ENCODE measurements at places on chromosomes 6 and 20.
A peak's percentile ranks its signal among the peaks of the same experiment; 100 is the strongest.

DNA sequence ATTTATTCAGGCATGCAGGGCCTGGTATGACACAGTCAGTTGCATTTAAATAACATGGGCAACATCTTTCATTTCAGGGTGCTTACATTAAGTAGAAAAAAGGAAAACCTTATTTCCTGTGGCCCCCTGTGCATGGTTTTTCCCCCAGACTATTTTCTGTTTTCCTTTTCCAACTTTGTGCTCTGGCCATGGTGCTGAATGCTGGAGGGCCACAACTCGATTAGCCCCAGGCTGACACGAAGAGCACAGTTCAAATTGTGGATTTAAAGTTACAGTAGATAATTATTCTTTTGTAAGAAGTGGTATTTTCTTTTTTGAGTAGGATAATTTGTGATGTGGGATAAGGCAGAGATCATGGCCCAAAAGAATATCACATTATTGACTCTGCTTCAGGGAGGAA is 332.0 kb downstream of the HAO1 start:
- no peak for DNase-seq

DNA sequence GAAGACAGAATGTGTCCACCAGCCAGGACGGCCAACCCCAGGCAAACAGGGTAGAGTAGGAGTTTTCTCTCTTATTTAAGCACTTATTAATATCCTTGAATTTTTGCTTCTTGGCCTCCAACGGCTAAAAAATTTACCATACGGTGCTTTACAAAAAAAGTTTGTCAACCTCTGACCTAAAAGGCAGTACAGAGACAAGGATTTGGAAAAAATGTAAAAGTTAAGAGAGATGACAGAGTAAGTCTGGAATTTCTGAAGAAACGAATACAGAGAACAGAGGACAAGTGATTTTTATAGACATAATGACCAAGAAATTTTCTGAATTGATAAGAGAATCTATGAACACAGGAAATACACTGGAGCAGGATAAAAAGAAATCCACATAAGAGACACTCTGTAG is 10.2 kb downstream of the OSER1 start:
- no peak for DNase-seq

DNA sequence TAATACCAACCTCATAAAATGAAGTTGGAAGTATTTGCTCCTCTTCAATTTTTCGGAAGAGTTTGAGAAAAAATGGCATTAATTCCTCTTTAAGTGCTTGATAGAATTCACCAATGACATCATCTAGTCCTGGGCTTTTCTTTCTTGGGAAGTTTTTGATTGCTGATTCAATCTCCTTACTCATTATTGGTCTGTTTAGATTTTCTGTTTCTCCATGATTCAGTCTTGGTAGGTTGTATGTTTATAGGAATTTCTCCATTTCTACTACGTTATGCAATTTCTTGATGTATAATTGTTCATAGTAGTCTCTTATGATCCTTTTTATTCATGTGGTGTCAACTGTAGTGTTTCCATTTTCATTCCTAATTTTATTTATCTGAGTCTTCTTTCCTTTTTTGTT is 176.9 kb upstream of the PRND start:
- DNase-seq: no peak

DNA sequence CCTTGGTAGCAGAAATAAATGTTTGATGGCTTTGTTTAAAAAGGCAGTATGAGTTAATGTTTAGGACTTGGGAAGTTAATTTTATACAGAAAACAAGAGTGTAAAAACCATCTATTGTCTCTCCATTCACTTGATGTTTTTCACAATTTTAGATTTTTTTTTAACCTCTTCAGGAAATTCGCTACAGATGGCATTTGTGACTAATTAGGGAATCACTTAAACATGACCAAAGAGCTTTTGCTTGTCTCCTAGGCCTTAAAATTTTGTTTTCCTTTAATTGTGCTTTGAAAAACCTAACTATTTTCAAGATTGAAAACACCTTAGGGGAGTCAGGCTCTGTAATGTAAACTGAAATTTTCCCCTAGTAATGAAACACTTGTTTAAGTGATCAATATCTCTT is 17.3 kb downstream of the TULP4 start:
- no peak for DNase-seq

GRCh38 chr6:24385536-24386269 is 17.0 kb upstream of the MRS2 start:
- no peak for DNase-seq

DNA sequence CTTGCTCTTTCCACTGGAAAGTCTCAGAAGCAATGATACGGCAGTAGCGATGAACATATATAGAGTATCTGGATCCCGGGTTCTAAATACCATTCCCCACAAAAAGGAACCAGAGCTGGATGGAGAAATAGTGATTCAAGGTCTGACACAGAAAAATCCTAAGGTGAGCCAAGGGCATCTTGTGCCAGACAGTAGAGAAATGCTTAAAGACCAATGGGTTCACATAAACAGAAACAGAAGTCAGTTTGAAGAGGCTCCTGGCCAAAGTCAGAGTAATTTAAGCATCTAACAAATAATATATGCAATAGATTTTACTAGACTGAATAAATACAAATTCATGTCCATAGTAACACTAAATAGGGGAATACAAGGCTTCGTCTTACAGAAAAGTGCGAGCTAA is 54.7 kb downstream of the RGS17 start:
- DNase-seq: no peak

DNA sequence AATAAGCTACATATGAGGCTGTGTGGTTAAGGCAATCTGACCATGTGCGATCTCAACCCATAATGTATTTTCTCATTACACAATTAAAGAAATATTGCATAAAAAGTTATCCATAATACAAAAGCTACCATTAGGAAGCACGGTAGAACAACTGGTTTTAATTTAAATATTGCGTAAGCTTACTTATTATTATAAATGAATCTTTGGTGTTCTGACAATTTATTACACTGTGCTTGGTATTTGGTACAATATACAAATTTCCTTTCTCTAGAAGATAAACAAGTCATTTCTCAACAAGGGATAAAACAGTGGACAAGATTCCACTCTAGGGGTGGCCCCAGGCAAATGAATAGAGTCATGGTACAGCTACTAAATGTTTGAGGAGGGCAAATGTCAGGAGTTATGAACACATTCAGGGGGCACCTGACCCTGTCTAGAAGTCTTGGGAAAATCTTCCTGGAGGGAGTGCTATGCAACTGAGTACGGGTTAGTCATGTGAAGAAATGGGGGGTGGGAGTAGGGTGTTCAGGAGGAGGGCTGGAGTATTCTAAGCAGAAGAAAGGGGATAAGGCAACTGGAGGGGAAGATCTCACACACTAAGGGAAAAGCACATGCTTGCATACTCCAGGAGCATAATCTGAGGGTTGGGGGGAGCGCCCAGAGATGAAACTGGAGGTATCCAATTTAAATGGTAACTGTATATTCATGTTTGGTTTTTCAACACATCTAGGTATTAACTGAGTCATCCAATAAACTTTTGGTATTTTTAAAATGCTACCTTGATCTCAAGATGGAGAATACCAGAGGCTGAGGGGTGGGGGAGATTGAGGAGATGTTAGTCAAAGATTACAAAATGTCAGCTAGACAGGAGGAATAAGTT is 296.9 kb upstream of the SGK1 start:
- no peak for DNase-seq

DNA sequence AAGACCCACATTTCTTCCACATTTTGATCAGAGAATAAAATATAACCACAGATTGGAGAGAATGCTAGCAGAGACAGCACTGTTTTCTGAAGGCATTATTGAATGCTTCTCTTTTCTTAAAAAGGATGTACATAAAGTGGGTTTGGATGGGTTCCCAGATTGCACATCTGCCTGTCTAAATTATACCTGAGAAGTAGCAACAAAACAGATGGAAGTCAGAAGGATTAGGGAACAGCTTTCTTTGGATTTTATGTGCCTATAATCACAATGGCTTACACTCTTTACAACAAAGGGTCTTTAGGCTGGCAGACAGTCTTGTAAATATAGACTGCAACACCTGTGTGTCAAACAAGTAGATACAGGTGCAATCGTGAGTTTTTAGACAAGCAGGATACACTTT is 622.2 kb upstream of the MANEA start:
- no peak for DNase-seq

GRCh38 chr6:94902974-94903628 is 674.2 kb upstream of the MANEA start:
- no peak for DNase-seq

GRCh38 chr20:63060057-63060991 is 53.6 kb upstream of the BHLHE23 start:
- DNase-seq: no peak

DNA sequence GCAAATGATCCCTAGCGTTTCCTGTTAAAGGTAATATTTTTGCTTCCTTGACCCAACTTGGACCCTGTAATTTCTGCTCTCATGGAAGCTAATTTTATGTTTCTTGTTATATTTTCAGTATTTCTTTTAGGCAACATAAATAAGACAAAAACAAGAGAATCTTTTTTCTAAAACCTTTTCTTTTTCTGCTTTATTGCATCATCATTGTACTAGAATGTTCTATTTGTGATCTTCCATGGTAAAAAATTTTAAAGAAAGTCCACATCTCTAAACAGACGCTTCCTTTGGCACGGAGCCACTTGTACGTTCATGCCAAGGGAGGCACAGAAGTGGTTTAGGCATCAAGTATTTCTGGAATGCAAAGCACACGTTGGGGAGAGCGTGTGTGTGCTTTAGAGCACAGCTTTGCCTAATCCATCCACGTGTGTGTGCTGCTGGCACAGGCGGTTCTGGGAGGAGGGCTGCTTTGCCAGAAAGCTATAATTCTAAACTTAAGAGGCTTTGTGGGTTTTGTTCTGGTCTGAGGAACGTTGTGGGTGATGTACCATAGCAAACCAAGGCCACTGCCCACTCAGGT is 98.3 kb downstream of the SASH1 start:
- DNase-seq: no peak

GRCh38 chr6:112372226-112372806 is 25.2 kb downstream of the RFPL4B start:
- DNase-seq: peak; percentile 8

DNA sequence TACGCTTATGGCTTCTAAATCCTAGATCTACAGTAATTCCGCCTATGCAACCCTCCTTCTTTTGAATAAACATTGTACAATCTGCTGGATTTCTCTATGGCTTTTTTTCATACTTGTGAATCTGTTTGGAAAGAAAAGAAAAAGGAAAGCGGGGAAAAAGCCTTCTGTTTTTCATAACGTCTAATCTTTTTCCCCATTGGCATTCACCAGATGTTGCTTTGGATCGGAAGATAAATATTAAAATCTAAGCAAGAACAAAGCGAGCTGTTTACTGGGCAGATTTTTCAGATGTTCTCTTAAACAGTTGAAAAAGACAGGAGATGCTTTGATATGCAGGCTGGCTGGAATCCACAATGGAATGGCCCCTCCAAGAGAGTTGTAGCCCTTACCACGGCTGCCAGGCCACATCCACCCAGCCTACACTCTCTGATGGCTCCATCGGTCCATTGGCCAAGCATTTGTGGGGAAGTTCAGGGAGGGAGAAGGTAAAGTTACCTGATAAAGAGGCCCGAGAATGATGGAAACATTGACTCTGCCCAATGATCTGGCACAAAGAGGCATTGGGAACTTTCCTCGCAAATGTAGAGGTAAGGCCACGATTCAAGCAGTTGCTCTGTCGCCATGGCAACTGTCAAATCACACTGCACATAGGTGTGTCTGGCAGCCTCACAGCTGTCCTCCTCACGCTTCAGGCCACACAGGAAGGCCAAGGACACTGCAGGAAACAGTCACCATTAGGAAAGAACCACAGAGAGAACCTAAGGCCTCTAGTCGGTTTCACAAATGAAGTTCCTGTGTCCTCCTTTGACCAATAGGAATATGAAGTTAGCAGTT is 70.3 kb downstream of the PKHD1 start:
- no peak for DNase-seq

- peak; percentile 27 for DNase-seq
These were observed 11.5 kb upstream of the TMC2 start for GRCh38 chr20:2524709-2525506.

DNA sequence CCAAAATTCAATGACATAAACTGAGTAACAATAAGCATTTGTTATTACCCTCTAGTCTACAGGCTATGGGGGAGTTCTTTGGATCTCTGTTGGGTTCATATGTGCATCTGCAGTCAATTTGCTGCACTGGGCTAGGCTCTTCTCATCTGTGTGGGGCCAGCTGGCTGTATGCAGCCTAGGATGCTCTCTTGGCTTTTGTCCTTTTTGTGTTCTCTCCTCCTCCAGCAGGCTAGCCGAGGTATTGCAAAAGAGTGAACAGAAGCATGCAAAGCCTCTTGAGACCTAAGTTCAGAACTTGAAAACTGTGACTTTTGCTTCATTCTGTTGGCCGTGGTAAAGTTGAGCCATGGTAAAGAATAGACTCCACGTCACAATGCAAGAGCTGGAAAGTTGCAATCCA is 62.8 kb upstream of the FOXO3 start:
- DNase-seq: peak; percentile 20

DNA sequence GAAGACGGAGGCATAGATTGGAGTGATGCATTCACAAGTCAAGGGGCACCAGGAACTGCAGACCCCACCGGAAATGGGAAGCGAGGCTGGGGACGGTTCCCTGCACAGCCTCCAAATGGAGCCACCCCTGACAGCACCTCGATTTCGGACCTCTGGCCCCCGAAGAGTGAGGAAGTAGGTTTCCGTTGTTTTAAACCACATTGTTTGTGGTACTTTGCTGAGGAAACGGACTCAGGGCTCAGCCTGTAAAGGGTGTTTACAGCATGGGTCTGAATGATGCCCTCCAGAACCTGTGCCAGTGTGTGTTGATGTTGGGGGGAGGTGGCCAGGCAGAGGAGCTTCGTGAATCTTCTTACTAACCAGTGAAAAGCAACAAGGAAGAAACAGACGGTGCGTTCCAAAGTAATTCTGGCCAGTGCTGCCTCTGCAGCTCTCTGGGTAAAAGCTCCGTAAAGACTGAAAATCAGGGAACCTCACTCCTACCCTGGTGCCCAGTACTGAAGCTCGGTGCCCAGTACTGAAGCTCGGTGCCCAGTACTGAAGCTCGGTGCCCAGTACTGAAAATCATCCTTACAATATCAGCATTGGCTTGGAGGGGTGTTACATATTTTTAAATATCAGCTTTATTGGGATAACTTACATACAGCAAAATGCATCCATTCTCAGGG is 30.1 kb upstream of the CCR6 start:
- no peak for DNase-seq

- DNase-seq: no peak
These were observed 127.4 kb downstream of the DST start for GRCh38 chr6:56515081-56515905.

GRCh38 chr20:19757487-19758132 is 448 bp upstream of the RIN2 start:
- DNase-seq: no peak

- DNase-seq: no peak
These were observed 142.6 kb downstream of the CEBPB start for GRCh38 chr20:50333131-50333670.

DNA sequence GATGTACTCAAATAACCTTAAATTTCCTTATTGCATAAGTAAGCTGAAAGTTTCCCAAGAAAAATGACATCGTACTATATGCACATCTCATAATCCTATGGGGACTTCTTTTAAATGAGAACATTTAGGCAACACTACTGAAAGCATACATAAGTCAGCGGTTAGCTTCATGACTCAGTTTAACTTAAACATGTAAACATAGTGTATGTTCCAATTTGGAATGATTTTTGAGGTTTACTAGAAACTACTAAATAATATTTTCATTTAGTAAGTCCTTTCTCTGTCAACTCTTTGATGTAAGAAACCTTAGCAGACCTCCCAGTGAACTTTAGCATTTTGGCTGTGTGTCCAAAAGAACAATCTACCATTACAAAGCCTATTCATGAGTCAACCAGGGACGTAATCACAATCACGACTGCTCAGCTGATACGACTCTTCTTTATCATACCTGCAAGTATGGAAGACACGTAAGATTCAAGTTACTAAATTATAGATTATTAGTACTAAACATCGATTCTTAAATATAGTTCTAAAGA is 19.3 kb downstream of the HIVEP2 start:
- DNase-seq: no peak

- no peak for DNase-seq
These were observed 53.8 kb upstream of the PDE10A start for GRCh38 chr6:165716886-165717285.
